HS-27A (cell line): ENCODE measurements at places on chromosomes 5 and 9.

DNA sequence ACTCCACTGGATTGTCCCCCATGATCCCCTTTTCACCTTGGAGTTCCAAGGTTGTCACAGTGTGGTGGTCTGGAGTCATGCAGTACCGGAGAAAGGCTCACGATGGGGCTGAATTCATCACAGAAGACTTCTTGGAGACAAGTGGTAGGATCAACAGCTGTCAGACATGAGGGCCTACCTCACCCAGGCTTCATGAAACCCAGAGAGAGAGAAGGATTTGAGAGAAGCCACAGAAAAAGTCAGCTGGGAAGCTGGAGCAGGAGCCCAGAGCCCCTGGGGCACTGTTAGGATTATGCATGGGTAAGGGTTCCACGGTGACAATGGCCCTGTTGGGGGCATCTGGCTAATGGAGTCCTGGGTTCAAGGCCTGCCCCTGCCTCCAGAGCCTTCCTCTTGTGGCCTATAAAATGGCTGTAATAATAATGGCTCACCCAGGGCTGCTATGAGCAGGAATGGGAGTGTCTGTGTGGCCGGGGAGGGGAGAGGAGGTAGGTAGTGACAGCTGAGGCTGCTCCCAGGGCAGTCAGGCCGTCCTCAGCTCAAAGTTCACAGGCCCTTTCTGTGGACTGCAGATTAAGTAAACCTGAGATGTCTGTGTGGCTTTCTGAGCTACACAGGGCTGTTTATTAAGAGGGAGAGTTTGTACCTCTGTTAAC lies 910 bp downstream of the TRIM14 start:
- no peak for DNase-seq

- no peak for DNase-seq
These were observed 222.8 kb upstream of the KIF2A start for GRCh38 chr5:62083247-62083646.

- no peak for DNase-seq
These were observed 625 bp upstream of the UBLCP1 start for GRCh38 chr5:159262472-159262858.

- no peak for DNase-seq
These were observed 458.5 kb downstream of the TLR4 start for GRCh38 chr9:118162716-118163115.

- peak; percentile 49 for DNase-seq
These were observed 507.8 kb downstream of the MAT2B start for GRCh38 chr5:164013077-164013670.

GRCh38 chr5:137245438-137245837 lies 253.7 kb downstream of the SPOCK1 start:
- DNase-seq: no peak

DNA sequence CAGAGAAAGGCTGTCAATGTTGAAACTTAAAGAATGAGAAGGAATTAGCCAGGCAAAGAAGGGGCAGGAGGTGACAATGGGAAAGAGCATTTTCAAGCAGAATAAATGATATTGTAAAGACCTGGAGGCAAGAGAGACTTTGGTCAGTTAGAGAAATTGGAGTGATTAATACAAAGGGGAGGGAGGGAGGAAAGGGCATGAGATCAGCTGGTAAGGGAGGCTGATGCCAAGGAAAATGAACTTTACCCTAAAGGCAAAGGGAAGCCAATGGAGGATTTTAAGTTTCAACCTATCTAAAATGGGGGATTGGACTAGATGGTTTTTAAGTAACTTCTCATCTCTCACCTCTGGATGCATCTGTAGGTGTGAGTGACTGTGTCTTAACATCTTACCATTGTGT lies 23.3 kb downstream of the C5 start:
- no peak for DNase-seq

DNA sequence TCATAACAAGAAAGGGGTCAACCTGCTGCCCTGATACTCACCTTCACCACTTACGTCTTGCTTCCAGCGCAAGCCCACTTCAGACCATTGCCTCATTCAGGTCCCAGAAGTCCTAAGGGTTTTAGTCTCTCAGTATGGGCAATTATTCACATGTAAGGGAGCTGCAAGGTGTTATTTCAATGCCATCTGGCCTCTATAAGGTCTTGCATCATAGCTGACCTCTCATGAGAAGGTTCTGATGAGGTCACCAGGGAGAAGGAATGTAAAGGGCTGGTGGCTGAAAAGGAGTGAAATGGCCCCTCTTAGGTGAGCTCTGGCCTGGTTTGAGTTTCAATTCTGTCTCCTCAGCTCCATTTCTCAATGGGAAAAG lies 1.5 kb upstream of the MARCHF3 start:
- no peak for DNase-seq

DNA sequence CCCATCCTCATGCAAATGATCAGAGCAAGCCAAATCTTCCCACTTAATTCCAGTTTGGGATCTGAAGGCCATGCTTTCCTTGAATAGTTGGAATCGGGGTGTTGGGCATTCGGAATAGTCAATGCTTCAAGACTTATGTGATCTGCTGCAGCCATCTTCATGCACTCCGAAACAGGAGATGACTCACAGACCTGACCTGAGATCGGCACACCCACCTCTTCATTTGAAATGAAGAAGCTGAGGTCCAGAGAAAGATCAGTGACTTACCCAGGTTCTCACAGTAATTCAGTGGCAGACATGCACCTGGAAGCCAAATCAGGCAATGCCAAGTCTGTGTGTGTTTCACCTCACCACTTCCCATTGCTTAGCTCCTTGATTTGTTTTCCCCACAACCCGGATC lies 33.0 kb downstream of the FOXD1 start:
- DNase-seq: no peak

- no peak for DNase-seq
These were observed 40.0 kb downstream of the SYK start for GRCh38 chr9:90841615-90842014.

DNA sequence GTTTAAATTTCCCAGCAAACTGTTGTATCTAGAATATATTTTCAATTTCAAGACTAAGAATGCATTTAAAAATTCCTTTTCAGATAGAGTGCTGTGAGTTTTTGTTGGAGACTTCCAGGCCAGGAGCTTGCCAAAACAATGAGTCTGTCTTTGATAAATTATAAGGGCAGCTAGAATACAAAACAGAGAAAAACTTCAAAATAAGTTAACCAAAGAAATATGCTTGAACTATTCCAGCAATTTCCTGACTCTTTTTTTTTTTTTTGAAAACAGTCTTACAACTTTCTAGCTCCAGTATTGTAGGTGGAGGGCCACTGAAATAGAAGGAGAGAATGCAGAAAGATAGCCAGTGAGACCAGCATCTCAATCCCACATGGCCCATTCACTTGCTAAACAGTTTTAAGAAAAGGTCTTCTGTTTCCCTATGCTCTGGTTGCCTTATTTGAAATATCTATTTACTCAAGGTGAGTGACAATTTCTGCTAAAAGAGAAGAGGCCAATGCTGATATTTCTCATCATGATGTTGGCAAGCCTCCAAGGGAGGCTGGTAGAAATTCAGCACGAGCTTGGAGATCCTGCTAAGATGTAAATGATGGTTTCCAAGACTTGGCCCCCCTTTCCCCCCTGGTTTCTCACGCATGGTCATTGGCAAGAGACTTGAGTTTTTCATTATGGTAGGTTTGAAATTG lies 103.2 kb downstream of the USP20 start:
- DNase-seq: peak; percentile 62
